Cortex of kidney (tissue), 1 donor: ENCODE measurements at places on chromosomes 5 and 9.

- DNase-seq = no peak
Observed at GRCh38 chr9:78295731-78296130, 1.2 kb upstream of the PSAT1 start.

GRCh38 chr5:73067213-73067612 is 53.2 kb upstream of the TMEM171 start:
- DNase-seq = no peak

DNA sequence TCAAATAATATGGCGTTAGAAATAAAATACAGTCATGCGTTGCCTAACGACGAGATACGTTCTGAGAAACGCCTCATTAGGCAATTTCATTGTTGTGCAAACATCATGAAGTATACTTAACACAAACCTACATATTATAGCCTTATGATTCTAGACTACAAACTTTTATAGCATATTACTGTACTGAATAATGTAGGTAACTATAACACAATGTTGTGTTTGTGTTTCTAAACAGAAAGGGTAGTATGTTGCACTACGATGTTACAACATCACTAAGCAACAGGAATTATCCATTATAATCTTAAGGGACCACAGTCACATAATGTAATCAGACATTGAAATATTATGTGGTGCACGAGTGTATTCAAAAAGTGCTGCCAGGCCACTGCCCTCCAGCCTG is 3.0 kb upstream of the SMC2 start:
- no peak for DNase-seq

DNA sequence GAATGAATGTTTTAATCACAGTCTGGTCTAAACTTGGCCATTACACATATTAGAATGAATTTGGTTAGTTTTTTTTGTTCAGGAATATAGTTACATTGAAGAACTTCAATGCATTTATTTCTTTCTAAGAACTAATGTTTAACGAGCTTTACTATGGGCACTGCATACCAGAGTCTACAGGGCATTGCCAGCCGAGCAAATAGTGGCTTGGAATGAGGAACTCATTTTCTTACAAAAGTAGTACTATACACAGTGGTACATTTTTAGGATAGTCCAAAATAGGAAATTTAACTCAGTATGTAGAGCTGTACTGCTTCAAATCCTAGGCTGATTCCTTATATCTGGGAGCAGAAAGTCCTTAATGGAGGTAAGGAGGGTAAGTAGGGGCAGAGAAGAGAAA is 155.4 kb downstream of the CARTPT start:
- DNase-seq = no peak

DNA sequence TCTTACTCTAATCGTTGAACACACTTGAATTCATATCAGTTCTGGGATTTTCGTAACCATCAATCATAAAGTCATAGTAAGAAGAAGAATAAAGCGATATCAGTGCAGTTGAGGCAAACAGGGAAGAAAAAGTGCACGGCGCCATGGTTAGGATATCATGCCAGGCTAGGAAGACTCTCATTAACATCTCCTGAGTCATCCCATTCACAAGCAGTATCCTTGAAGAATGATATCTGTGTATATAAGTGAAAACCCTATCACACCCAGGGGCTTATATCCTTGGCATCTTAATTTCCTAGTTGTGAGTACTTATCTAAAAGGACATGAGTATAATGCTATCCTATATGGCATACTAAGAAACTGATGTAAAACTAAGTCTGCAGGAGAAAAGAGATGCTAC is 38.6 kb downstream of the NFIB start:
- DNase-seq = no peak

DNA sequence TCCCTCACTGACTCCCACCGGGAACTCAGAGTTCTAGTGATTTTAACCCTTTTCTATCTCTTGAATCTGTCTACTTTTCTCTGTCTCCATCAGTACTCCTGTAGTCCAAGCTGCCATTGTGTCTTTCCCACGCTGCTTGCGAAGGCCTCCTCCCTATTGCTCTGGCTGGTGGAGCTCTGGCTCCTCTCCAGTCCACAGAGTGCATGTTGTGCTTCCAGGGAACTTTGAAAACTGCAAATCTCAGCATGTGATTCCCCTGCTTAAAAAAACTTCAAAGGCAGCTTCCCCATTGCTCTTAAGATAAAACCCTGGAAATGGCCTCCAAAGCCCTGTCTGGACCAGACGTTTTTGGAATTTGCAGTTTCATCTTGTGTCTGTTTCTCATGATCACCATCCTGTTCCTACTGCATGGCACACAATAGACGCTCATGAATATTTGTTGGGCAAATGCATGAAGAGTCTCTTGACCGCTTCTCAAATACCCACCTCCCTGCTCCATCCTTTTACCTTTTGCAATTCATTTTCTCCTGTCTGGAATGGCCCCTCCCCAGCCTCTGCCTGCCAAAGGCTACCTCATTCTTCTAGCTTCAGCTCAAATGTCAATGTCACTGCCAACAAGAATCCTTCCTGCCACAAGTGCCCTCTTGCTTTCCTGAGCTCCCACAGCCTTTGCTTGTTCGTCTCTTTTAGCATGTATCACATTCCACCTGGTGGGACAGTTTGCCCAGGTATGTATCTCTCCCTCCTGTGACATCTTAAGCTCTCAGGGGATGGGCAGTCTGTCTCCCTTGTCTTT is 293.2 kb downstream of the ARHGAP26 start:
- DNase-seq = no peak

- no peak for DNase-seq
Observed at GRCh38 chr9:81461196-81461595, 228.2 kb downstream of the TLE1 start.

DNA sequence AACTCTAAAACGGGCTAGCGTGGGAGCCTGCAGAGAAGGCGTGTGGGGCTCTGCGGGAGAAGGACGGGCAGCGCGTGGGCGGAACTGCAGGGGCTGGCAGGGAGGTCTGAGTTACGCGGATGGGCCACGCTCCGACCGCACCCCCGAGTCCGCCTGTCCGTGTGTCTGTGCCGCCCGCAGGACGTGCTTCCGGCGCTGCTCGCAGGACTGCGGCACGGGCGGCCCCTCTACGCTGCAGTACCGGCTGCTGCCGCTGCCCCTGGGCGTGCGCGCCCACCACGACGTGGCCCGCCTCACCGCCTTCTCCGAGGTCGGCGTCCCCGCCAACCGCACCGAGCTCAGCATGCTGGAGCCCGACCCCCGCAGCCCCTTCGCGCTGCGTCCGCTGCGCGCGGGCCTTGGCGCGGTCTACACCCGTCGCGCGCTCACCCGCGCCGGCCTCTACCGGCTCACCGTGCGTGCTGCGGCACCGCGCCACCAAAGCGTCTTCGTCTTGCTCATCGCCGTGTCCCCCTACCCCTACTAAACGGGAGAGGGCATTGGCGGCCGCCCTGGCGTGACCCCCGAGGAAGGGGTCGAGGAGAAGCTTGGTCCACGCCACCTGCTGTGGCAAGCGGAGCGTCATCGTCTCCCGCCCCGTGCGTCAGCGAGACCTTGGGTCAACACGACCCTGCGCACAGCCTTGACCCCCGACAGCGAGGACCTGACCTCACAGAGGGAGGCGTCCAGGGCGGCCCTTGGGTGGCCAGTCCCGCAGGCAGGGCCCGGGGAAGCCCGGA is 11.4 kb upstream of the ASS1 start:
- no peak for DNase-seq
